ENCODE measurements at places on chromosomes 13 and 19.
A peak's percentile ranks its signal among the peaks of the same experiment; 100 is the strongest.

GRCh38 chr19:8513036-8513686 lies 806 bp downstream of the ZNF414 start:
- no peak for DNase-seq

GRCh38 chr13:50200988-50201387 lies 185.7 kb downstream of the KCNRG start:
- no peak for DNase-seq

DNA sequence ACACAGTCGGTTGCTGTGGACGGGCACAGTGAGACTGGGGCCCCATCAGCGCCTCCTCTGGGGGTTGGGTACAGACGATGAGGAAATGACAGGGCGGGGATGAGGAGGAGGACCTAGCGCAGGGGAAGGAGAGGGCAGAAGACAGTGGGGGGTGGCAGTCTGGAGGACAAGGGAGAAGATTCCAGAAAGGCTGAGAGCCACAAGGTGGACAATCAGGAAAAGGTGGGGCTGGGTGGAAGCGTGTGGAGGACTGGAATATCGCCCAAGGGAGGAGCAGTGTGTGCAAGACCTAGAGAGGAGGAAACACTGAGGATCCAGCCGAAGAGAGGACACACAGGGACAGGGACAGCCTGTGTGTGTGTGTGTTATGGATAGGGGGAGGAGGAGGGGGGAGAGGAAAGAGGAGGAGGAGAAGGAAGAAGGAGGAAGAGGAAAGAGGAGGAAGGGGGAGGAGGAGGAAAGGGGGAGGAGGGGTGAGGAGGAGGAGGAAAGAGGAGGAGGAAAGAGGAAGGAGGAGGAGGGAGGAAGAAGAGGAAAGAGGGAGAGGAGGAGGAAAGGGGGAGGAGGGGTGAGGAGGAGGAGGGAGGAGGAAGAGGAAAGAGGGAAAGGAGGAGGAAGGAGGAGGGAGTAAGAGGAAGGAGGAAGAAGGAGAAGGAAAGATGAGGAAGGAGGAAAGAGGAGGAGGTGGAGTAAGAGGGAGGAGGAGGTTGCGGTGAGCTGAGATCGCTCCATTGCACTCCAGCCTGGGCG lies 15.8 kb upstream of the GARIN5A start:
- DNase-seq: no peak

- DNase-seq: no peak
Observed at GRCh38 chr19:54616821-54617560, 13.3 kb upstream of the LILRB1 start.

DNA sequence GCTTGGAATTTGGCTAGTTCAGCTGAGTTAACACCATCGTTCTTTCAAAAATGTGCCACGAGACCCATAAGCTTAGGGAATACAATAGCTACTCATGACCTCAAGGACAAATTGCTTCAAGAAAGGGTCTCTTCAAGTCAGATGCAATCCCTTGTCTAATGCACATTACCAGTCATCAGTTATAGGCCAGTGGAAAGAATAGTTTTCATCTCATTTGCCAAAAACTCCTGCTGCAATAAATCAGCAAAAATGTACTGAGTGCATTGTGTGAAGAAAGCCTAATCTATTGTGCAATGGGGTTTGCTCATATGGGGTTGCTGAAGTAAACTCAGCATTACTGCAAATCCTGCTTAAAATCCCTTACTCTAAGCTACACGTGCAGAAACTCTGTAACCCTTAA lies 208.3 kb upstream of the NBEA start:
- DNase-seq: no peak

DNA sequence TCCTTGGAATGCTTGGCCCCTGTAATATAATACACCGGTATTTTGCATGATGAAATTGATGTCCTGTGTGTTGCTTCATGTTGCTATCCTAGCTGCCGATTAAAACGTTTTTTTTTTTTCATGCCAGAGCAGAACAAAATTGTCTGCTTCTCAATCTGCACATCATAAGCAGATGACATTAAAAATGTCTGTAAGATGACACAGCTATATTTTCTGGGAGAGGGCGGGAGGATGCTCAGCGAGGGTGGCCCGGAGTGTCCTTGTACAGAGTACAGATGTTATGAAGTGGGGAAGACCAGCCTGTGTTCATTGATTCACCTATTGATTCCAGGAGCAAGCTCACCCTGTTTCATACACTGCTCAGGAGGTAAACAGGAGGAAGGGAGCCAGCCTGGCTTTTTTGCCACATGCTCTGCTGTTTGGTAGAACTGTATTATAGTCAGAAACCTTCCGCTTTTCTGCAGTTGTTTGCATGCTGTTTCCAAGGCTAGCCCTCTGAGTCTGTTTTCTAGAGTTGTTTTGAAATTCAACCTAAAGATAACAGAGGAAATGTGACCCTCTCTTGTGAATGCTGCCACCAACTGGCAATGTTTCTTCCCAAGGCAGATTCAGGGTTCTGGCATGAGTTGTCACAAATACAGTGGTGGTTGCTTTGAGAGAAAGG lies 4.7 kb upstream of the IRS2 start:
- DNase-seq: no peak

- no peak for DNase-seq
Observed at GRCh38 chr13:26896986-26897668, 136.5 kb upstream of the GPR12 start.

- DNase-seq: peak; percentile 52
Observed at GRCh38 chr13:37127691-37128241, 22.3 kb upstream of the CSNK1A1L start.

DNA sequence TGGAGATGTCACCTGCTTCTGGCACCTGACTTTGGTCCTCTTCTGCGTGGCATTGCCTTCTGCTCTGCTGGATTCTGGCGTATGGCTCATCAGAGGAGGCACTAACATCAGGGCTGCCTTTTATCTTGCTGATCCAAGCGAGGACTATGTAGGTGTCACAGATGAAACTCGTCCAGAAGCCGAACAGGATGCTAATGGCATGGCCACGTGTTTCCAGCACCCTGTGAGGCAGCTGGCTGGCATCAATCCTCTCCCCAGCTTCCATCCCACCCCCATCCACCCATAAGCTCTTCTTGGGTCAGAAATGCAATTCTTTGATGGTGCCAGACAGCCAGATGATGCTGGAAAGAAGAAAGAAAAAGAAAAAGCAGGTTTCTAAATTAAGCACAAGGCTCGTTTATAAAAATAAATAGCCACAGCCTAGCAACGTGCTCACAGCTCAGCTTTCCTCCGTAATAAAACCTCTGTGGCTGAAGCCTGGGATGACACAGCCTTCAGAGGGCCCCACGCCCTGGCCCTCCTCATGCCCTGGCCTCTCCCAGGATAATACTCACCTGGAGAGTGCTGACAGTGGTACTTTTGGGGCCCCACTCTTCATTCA lies 212.9 kb upstream of the SERP2 start:
- no peak for DNase-seq

GRCh38 chr19:19334063-19334988 lies 13.7 kb downstream of the MAU2 start:
- no peak for DNase-seq

- no peak for DNase-seq
Observed at GRCh38 chr13:64248371-64249065, 2832.9 kb upstream of the PCDH20 start.

DNA sequence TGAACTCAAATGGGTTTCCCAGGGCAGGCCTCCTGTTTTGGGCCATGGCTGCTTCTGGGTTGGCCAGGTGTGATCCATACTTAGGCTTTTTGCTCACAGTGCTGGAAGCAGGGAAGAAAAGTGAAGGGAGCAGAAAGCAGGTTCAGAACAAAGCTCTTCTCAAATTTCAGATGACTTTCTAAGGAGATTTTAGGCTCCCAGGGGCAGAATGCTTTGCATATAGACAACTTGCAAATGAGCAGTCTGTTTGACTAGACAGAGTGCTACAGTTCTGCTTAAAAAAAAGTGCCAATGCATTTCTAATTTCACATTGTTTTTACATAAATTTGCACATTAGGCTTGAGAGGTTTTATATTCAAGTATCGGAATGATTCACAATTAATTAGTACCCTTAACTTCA lies 2.6 kb upstream of the SLC10A2 start:
- DNase-seq: no peak

DNA sequence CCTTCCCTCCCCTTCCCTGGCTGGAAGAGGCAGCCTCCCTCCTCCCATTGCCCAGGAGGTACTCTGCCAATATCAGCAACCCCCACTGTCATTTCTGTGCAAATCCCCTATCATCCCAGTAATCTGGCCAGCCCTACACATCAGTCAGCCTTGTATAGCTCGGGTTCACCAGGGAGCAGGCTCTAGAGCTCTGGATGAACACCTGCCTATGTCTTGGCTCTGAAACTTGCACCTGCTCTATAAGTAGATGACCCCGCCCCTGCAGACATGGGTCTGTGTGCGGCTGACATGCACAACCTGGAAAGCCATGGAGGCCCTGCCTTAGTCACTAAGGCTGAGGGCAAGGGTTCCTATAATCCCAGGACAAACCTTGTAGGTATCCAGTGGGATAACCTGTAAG lies 1042.9 kb downstream of the UQCRFS1 start:
- no peak for DNase-seq

- no peak for DNase-seq
Observed at GRCh38 chr13:73898276-73898675, 235.9 kb downstream of the KLF12 start.

DNA sequence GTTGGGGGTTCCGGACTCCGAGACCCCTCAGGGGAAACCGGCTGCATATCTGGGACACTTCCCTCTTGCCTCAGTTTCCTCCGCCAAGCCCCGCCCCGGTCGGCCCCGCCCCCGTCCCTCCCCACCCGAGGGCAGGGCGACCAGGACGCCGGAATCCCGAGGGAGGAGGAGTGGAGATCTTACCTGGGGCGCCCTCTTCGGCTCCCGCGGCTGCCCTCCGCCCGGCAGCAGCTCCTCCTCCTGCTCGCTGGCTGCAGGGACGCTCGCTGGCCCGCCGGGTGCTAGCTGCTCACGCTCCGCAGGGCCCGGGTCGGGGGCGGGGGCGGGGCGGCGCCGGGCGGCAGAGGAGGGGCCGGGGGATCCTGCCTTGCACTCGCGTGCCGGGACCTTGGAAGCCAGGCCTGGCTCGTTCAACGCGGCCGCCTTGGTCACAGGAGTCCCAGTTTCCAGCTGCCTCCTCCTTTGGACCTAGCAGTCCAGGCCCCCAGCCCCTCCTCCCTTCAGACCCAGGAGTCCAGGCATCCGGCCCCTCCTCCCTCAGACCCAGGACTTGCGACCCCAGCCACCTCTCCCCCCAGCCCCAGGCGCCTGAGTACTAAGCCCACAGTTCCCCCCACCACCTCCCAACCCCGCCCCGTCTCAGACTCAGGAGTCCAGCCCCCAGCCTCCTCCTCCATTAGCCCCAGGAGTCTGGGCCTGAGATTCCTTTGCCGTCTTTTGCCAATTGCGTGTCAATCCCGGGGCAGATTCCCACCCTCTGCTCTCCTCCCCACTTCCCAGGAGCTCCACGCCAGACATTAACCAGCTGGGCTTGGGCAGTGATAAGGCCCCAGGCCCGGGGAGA lies at the start of gene NTF4:
Gene NTF4 (minus strand): TSS at position 51 of the 844 bp plus-strand sequence. CDS start 2,821 bp downstream, outside the sequence.
- DNase-seq: no peak

GRCh38 chr13:41061914-41062837 lies 867 bp downstream of the WBP4 start:
- DNase-seq: no peak

GRCh38 chr19:46052896-46053295 lies 12.1 kb upstream of the IGFL4 start:
- no peak for DNase-seq

- no peak for DNase-seq
Observed at GRCh38 chr19:49528211-49528771, 488 bp downstream of the RCN3 start.

GRCh38 chr19:33840783-33841182 lies 44.1 kb downstream of the KCTD15 start:
- no peak for DNase-seq

DNA sequence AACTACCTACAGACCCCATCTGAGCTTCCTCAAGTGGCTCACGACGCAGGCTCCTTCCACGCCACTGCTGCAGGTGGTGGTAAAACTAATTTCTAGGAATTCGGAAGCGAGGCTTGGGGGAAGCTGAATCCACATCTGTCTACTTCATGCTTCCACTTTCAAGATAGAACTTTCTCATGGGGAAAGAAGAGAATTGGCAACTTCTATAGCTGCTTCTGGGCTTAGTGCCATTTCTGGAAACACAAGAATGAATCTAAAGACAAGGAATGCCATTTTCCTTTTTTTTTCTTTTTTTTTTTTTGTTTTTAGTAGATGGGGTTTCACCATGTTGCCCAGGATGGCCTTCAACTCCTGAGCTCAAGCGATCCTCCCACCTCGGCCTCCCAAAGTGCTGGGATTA lies 2.8 kb upstream of the NLRP12 start:
- no peak for DNase-seq

GRCh38 chr13:76339649-76340048 lies 546.6 kb downstream of the KCTD12 start:
- no peak for DNase-seq

- no peak for DNase-seq
Observed at GRCh38 chr13:110272227-110272626, 34.7 kb downstream of the COL4A1 start.

- no peak for DNase-seq
Observed at GRCh38 chr13:110944121-110944967, 29.5 kb upstream of the ANKRD10 start.

- DNase-seq: no peak
Observed at GRCh38 chr19:46000491-46001246, 5.4 kb downstream of the CCDC61 start.

DNA sequence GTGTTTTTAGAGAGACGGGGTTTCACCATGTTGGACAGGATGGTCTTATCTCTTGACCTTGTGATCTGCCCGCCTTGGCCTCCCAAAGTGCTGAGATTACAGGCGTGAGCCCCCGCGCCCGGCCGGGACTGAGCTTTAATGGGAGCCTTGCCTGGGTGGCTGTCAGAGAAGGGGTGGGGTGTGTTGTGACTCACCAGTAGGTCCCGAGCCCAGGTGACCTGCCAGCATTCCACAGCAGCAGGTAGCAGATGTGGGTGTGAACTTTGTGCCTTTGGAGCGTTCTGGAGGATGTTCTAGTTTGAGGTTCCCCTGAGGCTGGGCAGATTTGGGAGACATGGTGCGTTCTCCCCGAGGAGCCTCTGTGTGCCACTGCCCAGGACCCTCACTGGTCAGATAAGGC lies 7.1 kb upstream of the EPN1 start:
- no peak for DNase-seq

DNA sequence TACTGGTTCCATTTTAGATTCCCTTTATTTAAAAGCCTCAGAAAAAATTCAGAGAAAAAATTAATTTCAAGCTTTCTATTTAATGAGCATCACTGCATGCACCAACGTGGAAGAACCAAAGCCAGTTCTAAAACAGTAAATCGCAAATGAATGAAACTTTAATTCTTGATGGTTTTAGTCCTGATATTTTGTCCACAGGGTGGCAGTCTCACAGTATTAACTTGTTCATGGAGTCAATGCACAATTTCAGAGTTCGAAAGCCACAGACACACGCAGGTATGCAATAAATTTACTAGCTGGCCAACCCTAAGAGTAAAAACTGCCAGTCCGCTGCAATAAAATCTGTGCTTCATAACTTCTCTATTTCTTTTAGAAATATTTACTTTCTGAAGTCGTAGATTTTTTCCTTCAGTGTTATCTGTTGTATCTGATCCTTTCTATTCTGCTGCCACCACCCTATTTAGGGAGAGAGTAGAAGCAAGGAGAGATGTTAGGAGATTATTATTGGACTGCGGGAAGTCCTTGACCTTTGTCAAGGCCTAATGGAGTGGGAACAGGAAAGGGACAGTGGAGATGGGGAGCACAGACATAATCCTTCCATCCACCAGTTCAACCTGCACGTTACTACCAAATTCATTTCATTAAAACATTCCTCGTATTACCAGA lies 7.0 kb upstream of the WBP4 start:
- DNase-seq: peak; percentile 15
